ENCODE measurements at places on chromosomes 6 and 20. TPM values are rescaled to one million over a fixed set of nuclear protein-coding genes. Genes with fewer than 3 reads are reported as not detected.

The PLN gene
- 8.1 TPM for polyA plus RNA-seq

The SNAP25 gene
- polyA plus RNA-seq = 9.9 TPM

DNA sequence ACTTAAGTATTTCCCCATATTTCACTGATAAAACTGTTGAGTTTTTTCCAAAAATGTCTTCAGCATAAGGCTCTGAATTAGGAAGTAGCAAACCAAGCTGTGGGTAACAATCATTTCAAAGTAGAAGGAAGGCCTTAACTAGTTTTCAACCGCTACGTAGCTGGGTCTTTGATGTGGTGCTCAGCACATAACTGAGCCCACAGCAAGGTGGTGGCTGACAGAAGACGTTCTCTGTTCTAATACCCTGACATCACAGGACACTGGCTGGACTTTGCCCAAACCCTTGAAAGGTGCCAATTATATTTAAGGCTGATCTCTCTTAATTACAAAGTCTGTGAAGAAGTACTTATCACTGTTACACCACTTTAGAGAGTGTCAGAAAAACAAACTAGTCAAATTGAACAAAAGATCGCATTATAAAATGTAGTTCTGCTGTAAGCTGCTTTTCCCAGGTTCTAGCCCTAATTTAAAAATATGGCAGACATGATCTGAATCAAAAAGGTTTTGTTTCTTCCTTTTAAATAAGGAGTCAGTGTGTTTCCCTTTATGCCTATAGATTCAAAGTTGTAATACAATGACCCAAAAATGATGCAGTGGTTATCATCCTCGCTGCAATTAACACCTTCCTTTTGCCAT is 26.7 kb downstream of the MAN1A1 start:
- no peak for DNase-seq

DNA sequence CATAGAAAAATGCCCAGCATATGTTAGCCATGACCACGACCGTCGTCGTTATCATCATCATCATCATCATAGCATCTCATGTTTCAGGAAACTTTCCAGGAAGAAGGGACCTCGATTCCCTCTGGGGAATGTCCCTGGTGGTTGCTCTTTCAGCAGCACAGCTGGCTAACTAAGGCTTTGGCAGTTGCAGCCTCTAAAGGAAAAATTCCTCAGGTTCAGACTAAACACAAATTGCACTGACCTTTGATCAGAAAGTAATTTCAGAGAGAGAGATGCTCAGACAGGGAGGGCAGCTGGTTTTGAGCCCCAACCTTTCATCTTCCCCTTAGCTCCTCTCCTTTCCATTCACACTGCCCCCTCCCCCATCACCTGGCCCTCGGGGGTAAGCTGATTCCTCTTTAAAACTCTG is 5.6 kb upstream of the CFB start:
- DNase-seq = no peak

DNA sequence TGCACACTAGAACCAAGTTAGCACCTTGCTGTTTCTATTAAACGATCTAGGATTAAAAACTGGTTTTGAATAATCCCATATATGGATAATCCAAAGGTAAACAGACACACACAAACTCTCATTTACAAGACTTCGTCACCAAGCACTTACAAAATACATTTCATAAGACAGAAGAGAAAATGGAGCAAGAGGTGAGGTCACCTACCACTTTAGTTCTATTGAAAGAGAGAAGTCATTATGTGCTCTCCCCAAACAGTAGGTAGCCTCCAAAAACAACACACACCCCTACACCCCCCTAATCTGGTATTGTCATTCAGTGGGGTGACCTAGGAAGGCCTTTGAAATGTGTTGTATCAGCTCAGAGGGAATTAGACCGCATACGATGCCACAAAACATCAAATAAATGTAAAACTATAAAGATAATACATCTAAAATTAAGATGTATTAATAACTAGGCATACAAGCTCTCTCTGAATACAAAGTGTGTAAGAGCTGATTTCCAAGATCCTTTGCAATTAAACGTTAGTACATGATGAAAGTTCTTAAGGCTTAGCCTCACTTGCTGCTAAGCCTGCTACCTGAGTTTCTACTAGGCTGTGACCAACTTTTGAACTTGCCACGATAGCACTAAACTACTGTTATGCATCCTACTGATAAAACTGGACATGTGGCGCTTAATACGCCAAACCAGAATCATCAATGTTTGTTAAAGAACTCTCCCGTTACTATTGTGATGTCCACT is 1.6 kb downstream of the SRPK1 start:
- DNase-seq = no peak

DNA sequence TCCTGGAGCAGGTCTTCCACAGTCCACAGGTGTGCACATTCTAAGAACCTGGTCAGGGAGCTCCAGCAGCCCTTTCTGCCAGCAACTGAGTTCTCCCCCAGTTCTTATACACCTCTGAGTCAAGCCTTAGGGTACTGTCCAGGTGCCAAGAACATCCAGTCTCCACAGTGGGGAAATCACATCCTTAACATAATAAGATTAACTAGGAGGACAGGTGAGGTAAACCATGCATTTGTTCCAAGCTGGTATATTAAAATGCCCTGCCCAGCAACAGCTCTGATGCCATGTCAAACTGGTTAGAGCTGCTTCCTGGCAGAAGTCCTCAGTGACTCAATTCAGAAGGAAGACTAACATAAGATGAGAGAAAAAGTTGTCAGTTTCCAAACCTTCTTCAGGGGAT is 303.9 kb upstream of the SGK1 start:
- no peak for DNase-seq

Measured in muscle of arm (tissue), 14 donors.